Caco-2 (cell line): ENCODE measurements at places on chromosomes 4 and X. TPM values are rescaled to one million over a fixed set of nuclear protein-coding genes. Genes with fewer than 3 reads are reported as not detected.

DNA sequence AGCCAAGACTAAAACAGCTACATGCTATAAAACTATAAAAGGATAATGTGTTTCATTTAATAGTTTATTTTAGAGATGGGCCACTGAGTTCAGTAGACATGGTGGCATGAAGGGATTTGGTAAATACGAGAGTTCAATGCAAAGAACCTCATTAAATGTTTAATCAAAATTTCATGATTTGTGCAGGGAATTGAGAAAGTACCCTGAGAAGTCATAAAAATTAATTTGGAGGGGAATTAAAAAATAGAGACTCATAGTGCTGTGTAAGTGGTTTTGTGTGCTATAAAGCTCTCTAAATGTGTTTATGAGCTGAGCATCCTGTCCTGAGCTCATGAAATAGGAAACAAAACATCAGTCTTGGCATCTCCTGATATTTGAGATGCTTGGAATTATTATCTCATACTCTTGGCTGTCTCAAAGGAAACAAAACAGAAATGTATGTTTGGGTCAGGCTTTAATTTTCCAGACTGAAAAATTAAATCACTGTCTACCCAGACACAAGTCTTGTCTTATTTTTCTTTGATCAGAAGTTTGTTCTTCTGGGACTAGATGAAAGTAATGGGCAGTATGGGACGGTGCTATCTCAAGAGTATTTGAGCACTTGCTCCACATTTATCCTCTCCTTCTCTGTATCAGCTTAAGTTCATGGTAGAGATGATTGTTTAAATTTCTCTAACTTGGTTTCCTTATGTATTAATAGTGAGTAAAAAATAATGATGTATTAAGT, 38.0 kb upstream of the EMCN start:
- no peaks in the 10 kb centered on the region for H3K27me3 ChIP-seq
- no peaks in the 10 kb centered on the region for H3K36me3 ChIP-seq
- H3K27ac ChIP-seq, result no peak overlapping the region
- no peak overlapping the region for H3K4me3 ChIP-seq
- H3K4me1 ChIP-seq, result no peaks in the 10 kb centered on the region

DNA sequence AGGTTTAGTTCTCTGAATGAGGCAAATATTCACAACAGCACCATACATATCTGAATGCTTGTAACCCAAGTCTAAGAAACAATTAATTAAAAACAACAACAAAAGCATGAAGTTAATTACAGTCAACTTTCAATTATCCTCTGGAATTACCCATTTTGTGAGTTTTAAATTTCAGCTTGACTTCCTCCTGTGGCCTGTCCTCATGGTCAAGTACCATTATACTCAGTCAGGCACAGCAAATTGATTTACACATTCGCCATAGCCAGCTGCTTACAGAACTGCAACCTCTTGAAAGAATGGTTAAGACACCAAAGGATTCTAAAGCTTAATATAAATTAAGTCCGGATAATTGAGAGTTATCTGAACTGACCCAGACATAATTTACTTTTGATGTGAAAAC, 306.5 kb downstream of the CAMK2D start:
- no peak overlapping the region for H3K27ac ChIP-seq
- H3K4me1 ChIP-seq, result 0 out of 2 replicates have a peak, but pooled peaks cover 11% of the 10 kb centered on the region
- no peaks in the 10 kb centered on the region for H3K27me3 ChIP-seq

GRCh38 chr4:112057470-112057869, 87.8 kb upstream of the FAM241A start:
- H3K27me3 ChIP-seq, result no peaks in the 10 kb centered on the region
- H3K27ac ChIP-seq, result no peak overlapping the region
- H3K4me1 ChIP-seq, result no peaks in the 10 kb centered on the region

DNA sequence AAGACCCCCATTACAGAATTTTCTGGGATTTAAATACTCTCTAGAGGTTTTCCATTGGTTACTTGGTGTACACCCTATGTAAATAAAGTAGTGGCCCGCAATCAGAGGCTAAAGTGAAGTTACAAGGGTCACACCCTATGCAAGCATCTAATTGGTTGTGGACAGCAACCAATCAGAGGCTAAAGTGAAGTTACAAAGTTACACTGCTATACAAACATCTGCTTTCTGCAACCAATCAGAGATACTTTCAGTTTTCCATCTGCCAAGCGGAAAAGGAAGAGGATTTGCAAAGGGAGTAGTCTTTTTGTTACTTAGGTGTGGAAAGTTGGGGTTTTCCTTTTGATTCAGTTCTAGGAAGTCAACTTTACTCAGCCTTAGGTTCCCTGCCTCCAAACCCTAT, 2.0 kb upstream of the ATRX start:
- H3K36me3 ChIP-seq, result no peaks in the 10 kb centered on the region
- H3K4me1 ChIP-seq, result peaks cover 4% of the 10 kb centered on the region; the same call in 1 of the 2 replicates
- H3K27me3 ChIP-seq, result no peaks in the 10 kb centered on the region

DNA sequence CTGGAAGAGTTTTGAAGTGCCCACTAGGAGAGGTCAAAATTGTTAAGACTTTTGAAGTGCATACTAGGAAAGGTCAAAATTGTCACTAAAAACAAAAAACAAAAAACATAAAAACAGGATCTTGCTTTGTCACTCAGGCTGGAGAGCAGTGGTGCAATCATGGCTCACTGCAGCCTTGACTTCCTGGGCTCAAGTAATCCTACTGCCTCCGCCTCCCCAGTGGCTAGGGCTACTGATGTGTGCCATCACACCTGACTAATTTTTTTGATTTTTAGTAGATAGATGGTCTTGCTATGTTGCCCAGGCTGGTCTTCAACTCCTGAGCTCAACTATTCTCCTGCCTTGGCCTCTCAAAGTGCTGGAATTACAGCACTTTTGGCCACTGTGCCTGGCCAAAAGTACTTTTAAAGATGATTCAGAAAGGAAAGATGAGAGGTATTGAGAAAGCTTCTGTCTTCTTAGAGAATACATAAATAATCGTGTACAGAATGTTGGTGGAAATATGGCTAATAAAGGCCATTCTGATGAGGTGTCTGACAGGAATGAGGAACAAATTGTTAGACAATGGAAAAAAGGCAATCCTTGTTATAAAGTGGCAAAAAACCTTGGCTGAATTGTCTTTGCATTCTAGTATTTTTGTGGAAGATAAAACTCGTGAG, 43.3 kb upstream of the STX18 start:
- no peaks in the 10 kb centered on the region for H3K36me3 ChIP-seq
- no peak overlapping the region for H3K4me3 ChIP-seq
- DNase-seq, result no peak
- no peak overlapping the region for H3K27ac ChIP-seq
- no peaks in the 10 kb centered on the region for H3K27me3 ChIP-seq

NSDHL gene
- total RNA-seq, result 30.5 and 34.9 TPM in 2 replicates

DNA sequence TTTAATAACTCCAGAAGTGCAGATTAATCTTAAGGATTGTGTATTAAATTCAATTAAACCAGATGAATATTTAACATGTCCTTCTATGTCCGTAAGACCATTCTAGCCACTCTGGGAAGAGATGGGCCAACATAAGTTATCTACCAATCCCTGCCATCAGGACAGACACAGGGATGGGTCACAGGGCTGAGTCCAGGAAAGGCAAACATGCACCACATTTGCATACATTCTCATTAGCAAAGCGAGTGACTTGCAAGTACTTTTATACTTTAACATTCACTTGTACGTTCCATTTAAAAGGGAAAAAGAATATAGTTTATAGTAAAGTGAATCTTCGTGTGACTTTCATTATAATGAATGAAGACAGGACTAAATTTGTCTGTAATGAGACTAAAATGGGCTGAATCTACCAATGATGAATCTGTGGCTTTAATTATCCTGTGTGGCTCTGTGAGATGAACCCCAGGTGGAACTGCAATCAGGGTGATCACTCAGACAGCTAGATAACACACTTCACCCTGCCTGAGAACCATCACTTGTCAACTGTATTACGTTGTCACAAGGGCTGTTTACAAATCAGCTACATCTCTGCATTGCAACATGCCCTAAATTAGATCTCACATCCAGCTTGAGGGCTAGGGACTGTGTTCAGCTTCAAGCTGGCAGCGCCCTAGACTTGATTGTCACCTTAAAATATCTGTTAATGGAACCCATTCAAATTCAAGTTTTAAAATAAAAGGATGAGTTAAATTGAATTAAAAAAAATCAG, 77.2 kb downstream of the SH3KBP1 start:
- no peaks in the 10 kb centered on the region for H3K36me3 ChIP-seq
- no peaks in the 10 kb centered on the region for H3K27me3 ChIP-seq
- H3K27ac ChIP-seq, result no peak overlapping the region
- DNase-seq, result no peak
- no peak overlapping the region for H3K4me3 ChIP-seq
- no peaks in the 10 kb centered on the region for H3K4me1 ChIP-seq

- H3K27ac ChIP-seq, result no peak overlapping the region
- H3K36me3 ChIP-seq, result no peaks in the 10 kb centered on the region
- no peaks in the 10 kb centered on the region for H3K27me3 ChIP-seq
These were observed 105.0 kb upstream of the MAMLD1 start for GRCh38 chrX:150258176-150258425.

GRCh38 chr4:31530555-31530954, 810.4 kb downstream of the PCDH7 start:
- H3K27ac ChIP-seq, result no peak overlapping the region
- H3K4me1 ChIP-seq, result no peaks in the 10 kb centered on the region
- H3K36me3 ChIP-seq, result no peaks in the 10 kb centered on the region
- H3K27me3 ChIP-seq, result no peaks in the 10 kb centered on the region

NAT8L gene
- total RNA-seq, result 6.2 and 6.6 TPM in 2 replicates

GRCh38 chr4:182752158-182752910, 164.9 kb downstream of the DCTD start:
- no peaks in the 10 kb centered on the region for H3K27me3 ChIP-seq
- H3K4me1 ChIP-seq, result no peaks in the 10 kb centered on the region
- no peaks in the 10 kb centered on the region; the same call in 1 of the 2 replicates for H3K36me3 ChIP-seq
- H3K4me3 ChIP-seq, result no peak overlapping the region

DNA sequence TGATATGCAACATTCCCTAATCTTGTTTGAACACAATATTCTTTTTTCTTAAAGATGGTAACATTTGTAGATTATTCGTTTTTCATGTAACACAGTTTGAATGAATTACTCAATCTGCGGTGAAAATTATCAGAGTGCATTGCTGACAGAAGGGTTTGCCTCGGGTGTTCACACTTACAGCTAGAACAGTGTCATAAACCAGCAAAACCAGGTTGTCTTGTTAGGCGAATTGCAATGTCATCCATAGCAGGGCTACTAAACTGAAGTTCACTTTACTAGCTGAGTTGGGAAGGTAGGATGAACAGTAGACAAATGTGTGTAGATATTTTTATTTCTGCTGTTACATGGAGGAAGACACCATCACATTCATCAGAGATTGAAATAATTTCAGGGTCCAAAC, 98.9 kb downstream of the SLC39A8 start:
- DNase-seq, result no peak
- H3K4me1 ChIP-seq, result no peaks in the 10 kb centered on the region
- H3K4me3 ChIP-seq, result no peak overlapping the region
- no peak overlapping the region for H3K27ac ChIP-seq

DNA sequence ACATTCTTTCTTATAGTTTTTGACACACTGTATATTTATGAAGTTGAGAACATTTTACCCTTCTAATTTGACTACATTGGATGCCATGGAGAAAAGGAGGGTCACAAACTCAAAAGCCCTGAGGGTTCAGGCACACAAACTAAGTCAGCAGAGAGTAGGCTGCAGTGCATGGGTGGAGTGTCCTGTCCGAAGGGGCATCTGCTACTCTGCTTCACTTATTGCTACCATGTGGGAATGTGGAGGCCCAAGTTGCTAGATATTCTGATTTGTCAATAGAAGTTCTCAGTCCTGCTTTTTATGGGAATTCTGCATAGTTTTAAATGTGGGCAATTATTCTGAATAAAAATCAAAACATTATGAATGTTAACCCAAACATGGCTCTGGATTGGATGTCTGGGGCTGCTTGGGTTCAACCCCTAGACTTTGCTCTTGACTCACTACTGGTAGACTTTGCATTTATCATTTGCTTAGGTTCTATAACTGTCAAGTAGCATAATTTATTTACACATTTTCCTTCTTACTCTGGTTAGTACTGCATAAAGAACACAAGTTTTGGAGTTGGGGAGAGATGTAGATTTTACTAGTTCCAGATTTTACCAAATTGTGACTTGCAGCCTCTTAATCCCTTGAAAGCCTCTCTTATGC, 255.1 kb downstream of the SPRY1 start:
- no peak overlapping the region for H3K27ac ChIP-seq
- H3K4me1 ChIP-seq, result peaks cover 18% of the 10 kb centered on the region
- no peaks in the 10 kb centered on the region for H3K36me3 ChIP-seq
- no peaks in the 10 kb centered on the region for H3K27me3 ChIP-seq
- H3K4me3 ChIP-seq, result no peak overlapping the region

GRCh38 chr4:62235911-62236310, 1035.8 kb downstream of the ADGRL3 start:
- H3K4me3 ChIP-seq, result no peak overlapping the region
- no peaks in the 10 kb centered on the region for H3K27me3 ChIP-seq
- H3K27ac ChIP-seq, result no peak overlapping the region
- no peaks in the 10 kb centered on the region for H3K4me1 ChIP-seq
- no peaks in the 10 kb centered on the region for H3K36me3 ChIP-seq

AFF2 gene
- total RNA-seq, result 0.16 and 0.42 TPM in 2 replicates

- no peaks in the 10 kb centered on the region for H3K4me1 ChIP-seq
- H3K27me3 ChIP-seq, result no peaks in the 10 kb centered on the region
- H3K36me3 ChIP-seq, result no peaks in the 10 kb centered on the region
- H3K4me3 ChIP-seq, result no peak overlapping the region
These were observed 96.1 kb downstream of the ARHGAP24 start for GRCh38 chr4:85571008-85571407.

GRCh38 chrX:5528057-5528456, 700.6 kb downstream of the NLGN4X start:
- DNase-seq, result no peak
- H3K36me3 ChIP-seq, result no peaks in the 10 kb centered on the region
- no peaks in the 10 kb centered on the region for H3K4me1 ChIP-seq
- H3K27ac ChIP-seq, result no peak overlapping the region

DNA sequence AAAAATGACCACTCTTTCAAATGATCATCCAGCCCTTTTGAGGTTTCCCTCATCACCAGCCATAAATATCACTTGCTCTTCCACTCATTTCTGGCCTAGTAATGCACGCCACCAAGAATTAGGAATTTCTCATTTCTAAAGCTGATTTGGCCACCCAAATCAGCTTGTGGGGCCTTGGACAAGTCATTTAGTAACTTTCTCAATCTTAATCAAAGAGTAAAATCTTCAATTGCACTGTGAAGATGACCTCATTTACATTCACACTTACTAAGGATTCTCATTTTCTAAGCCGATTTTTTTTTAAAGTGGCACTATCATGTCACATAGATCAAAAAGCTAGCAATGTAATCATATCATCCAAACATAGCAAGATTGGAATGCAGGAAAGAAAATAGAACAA, 150.0 kb upstream of the HHIP start:
- no peak for DNase-seq
- H3K36me3 ChIP-seq, result no peaks in the 10 kb centered on the region
- H3K27me3 ChIP-seq, result no peaks in the 10 kb centered on the region

LPAR4 gene
- total RNA-seq, result not detected in 2 replicates

GRCh38 chr4:124684301-124684700, 28.2 kb downstream of the ANKRD50 start:
- H3K27me3 ChIP-seq, result no peaks in the 10 kb centered on the region
- no peaks in the 10 kb centered on the region for H3K4me1 ChIP-seq
- no peak for DNase-seq

MXRA5 gene
- total RNA-seq, result not detected in 2 replicates

KIAA1210 gene
- total RNA-seq, result not detected in 2 replicates
